ENCODE measurements at places on chromosomes 1 and 21.
A peak's percentile ranks its signal among the peaks of the same experiment; 100 is the strongest.

- no peak for DNase-seq
Observed at GRCh38 chr1:177229781-177230180, 59.0 kb downstream of the BRINP2 start.

- no peak for DNase-seq
Observed at GRCh38 chr1:33256221-33256470, 146 bp upstream of the ZNF362 start.

DNA sequence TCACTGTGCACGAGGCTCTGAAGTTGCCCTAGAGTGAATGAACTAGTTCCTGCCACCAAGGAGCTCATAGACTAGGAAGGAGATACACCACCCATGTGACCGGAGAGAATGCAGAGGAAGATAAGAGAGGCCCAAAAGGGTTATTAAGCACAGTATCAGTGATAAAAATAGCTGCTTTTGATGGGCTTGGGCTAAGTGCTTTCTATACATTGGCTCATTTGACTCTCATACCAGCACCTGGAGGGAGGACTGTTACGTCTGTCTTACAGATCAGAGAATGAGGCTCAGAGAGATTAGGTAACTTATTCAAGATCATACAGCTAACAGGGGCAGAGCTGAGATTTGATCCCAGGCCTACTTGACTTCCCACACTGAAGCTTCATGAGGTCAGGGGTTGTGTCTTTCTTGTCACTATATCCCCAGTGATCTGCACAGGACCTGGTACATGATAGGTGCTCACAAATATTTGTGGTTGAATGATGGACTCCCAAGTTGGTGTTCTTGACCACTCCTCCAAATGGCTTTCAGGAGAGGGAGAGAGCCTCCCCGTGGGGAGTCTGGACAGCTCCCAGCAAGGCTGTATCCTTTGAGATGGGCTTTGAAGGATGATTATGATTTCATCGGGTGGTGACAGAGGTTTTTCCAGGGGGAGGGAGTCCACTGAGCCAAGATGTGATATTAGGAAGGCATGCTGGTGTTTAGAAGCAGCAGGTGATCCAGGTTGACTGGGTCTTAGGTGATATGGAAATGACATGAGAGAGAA is 14.4 kb downstream of the PPFIA4 start:
- DNase-seq, result peak; percentile 86

- no peak for DNase-seq
Observed at GRCh38 chr1:3055051-3055450, 14.0 kb upstream of the PRDM16 start.

DNA sequence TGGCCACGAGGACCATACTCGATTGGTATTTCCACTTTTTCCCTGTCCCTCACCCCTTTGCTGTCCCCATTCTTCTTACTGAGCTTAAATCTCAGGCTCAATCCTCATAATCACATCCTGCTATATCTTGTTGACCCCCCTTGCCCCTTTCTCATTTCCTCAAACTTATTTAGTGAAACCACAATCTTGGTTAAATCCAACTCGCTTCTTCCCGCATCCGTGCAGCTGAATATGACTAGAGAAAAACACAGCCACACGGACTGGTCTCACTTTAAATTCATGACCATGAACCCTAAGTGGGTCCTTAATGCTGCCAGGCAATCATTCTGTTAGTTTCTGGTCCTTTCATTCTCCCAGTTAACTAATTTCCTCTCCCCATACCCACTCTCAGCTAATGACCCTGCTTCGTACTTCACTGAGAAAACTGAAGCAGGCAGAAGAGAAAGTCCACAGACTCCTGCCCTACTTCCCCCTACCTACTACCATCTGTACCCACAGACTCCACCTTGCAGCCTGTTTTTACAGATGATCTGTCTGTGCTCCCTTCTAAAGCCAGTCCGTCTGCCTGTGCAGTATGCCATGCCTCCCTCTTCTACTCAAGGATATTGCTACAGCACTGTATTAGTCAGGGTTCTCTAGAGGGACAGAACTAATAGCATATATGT is 96.8 kb upstream of the LMO4 start:
- no peak for DNase-seq

DNA sequence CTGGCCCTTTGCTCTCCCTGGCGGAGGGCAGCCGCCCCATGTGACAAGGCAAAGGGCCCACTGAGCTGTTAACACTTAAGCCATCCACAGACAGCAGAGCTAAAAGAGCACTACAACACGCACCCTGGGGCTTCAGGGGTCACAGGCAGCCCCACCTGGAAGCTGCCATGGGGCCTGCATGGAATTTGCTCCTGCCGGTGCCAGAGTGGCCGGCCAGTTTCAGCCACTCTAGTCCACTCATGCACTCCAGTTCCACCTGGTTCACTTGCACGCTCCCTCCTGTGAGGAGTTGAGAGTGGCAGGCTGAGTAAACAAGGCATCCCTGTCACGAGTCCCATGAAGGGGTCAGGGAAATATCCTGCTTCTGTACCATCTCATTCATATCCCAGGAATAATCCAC is 55.3 kb downstream of the RIMS3 start:
- DNase-seq, result no peak

- no peak for DNase-seq
Observed at GRCh38 chr1:220631238-220631815, 58.8 kb upstream of the C1orf115 start.

GRCh38 chr1:79355090-79355489 is 348.6 kb upstream of the ADGRL4 start:
- no peak for DNase-seq

DNA sequence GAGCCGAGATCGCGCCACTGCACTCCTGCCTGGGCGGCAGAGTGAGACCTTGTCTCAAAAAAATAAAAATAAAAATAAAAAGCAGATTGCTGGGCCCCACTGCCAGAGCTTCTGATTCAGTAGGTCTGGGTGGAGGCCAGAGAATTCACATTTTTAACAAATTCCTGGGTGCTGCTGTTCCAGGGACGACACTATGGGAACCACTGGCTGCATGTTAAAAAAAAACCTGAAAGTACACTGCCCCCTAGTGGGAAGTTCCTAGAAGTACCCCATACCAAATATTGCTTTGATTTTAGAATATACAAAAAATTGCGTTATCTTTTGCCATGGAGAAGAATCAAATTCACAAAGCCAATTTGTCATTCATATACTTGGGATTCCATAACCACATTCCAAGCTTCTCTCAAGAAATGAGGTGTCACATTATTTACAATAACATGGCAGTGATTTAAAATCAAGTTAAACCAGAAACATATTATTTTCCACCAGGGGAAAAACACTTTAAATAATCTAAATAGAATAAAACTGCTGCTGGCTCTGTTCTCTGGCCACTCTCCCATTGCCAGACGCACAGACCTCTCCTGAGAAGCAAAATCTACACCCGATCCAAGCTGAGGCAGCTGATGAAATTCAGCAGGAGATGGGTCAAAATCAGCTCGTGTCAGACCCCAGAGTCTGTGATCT is 27.4 kb downstream of the SYF2 start:
- peak; percentile 69 for DNase-seq

- no peak for DNase-seq
Observed at GRCh38 chr1:171397851-171398469, 84.0 kb downstream of the FMO4 start.

GRCh38 chr1:109846162-109846561 is 64.5 kb upstream of the CSF1 start:
- no peak for DNase-seq

- DNase-seq, result no peak
Observed at GRCh38 chr1:37181425-37181824, 147.1 kb upstream of the GRIK3 start.

DNA sequence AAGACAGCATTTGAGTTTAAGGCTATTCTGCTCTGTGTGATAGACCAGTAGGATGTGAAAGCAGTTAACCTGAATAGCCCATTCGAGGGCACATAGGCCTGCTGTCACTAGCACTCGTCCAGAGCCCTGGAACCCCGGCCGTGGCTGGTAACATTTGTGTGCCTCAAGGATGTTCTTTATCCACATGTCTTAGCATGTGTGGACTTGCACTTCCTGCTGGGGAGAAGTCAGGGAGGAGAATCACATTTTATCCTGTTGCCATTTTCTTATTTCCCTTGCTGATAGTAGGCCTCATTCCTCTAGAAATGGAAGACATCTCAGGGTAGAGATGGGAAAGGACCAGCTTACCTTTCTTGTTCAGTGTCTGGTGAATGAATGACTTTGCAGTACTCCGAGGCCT is 54.7 kb downstream of the VPS13D start:
- DNase-seq, result no peak

DNA sequence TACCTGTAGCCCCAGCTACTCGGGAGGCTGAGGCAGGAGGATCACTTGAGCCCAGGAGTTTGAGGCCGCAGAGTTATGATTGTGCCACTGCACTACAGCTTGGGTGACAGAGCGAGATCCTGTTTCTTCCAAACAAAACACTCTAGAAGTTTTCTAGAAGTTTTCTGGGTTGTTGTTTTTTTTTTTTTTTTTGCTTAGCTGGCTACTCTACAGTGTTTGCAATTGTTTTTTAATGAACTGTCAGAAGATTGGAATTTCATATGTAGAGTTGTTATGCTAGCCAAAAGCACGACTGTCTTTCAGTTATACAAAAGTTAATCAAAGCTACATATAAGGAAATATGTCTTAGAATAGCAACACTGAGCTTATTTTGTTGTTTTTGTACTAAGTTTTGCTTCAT is 30.9 kb upstream of the NEXN start:
- no peak for DNase-seq

- no peak for DNase-seq
Observed at GRCh38 chr21:44415073-44416025, 40.0 kb upstream of the LRRC3 start.

- no peak for DNase-seq
Observed at GRCh38 chr21:15480160-15480559, 249.6 kb upstream of the USP25 start.

DNA sequence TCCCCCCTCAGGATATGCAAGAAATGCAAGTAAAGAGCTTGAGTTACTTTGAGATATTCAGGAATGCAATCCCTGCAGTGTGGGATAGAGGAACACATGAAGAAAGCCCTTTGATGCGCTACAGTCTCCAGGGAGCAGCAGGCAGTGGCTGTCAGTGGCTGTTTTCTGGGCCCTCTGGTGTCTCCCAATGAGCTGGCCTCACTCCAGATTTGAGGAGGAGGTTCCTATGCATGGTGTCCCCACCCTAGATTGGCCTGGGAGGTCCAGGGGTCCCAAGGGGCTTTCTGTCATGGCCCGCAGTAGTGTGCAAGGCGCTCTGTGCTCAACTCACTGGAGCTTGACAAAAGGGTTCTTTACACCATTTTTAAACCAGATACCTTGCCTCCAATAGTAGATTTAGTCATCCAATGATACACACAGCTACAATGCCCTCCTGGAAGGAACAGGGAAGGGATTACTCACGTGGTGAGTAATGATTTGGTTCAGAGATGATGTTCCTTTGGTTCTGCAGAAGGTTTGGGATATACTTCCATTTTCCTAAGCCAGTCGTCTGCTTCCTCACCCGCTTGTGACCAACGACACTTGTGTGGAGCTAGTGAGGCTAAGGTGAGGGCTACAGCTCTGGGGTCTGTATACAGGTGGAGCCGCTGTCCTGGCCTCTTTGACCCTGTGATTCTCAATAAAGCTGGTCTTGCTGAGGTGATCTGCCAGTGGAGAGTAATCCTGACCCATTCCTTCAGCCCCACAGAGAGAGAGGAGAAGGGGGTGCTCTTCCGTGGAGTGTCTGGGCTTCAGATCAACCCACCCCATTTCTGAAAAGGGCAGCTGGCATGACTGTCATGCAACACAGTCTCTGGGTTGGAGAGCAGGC is 6.6 kb downstream of the BATF3 start:
- DNase-seq, result no peak

DNA sequence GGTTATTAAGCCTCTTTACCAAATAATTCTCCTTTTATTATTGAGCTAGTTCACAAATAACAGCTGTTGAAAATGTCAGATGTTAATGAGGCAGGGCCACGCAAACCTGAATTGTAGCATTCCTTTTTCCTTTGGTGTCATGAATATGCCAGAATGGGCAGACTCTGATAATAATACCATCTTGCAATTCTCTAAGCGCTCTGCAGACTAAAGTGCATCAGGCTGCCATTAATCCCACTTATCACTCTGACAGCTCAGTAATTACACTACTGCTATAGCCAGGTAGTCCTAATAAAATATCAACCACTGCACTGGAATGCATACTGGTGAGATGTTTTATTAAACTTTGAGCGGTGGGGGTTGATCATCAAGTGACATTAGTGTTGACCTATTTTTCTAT is 177.7 kb downstream of the DPYD start:
- no peak for DNase-seq

- no peak for DNase-seq
Observed at GRCh38 chr1:206960676-206961386, 9.4 kb downstream of the FCAMR start.

GRCh38 chr1:155761736-155762405 is 73.0 kb downstream of the DAP3 start:
- DNase-seq, result peak; percentile 71

DNA sequence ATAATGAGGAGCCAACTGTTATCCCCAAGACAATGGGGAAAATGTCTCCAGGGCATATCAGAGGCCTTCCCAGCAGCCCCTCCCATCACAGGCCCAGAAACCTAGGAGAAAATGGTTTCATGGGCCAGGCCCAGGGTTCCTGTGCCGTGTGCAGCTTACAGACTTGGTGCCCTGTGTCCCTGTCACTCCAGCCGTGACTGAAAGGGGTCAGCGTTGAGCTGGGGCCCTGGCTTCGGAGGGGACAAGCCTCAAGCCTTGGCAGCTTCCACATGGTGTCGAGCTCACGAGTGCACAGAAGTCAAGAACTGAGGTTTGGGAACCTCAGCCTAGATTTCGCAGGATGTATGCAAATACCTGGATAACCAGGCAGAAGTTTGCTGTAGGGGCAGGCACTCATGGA is 18.1 kb downstream of the SIPA1L2 start:
- DNase-seq, result peak; percentile 2

- DNase-seq, result no peak
Observed at GRCh38 chr1:30041741-30042437, 681.5 kb downstream of the MATN1 start.

- no peak for DNase-seq
Observed at GRCh38 chr1:170664828-170665612, 1.1 kb downstream of the PRRX1 start.

- no peak for DNase-seq
Observed at GRCh38 chr1:96329121-96329520, 392.5 kb upstream of the PTBP2 start.

DNA sequence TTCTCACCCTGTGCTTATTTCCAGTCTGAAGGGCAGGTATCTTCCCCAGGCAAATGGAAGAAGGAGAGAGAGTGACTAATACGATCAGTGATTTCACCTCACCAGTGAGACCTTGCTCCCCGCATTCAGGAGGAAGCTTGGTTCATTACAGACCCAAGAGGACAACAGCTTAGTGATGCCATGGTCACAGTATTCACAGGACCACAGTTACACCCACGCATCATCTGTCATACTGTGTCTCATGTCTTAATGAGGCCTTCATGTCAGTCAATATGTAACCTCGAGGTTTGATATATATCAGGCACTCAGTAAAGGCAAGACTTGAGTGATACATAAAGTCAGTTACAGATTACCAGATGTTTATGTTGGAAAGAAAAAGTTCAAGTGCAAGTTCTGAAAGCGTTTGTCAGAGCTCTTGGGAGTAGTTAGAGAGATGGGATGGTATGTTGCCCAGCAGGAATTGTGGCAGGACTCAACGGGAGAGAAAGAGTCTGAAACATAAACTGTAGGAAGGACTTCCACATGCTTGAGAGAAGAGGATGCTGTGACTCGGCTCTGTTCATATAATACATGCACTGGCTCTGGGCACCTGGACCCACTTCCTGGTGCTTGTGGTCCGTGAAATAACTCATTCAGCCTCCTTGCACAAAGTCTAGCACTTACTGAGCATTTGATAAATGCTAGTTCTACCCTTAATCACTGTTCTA is 33.3 kb downstream of the GNPAT start:
- no peak for DNase-seq

GRCh38 chr1:203282720-203283542 is 22.4 kb upstream of the BTG2 start:
- no peak for DNase-seq
